ENCODE measurements at places on chromosomes 1 and 21. TPM values are rescaled to one million over a fixed set of nuclear protein-coding genes. Genes with fewer than 3 reads are reported as not detected.

- DNase-seq: peak; percentile 18
Observed at GRCh38 chr1:62784509-62785365, 805 bp downstream of the ATG4C start.

DNA sequence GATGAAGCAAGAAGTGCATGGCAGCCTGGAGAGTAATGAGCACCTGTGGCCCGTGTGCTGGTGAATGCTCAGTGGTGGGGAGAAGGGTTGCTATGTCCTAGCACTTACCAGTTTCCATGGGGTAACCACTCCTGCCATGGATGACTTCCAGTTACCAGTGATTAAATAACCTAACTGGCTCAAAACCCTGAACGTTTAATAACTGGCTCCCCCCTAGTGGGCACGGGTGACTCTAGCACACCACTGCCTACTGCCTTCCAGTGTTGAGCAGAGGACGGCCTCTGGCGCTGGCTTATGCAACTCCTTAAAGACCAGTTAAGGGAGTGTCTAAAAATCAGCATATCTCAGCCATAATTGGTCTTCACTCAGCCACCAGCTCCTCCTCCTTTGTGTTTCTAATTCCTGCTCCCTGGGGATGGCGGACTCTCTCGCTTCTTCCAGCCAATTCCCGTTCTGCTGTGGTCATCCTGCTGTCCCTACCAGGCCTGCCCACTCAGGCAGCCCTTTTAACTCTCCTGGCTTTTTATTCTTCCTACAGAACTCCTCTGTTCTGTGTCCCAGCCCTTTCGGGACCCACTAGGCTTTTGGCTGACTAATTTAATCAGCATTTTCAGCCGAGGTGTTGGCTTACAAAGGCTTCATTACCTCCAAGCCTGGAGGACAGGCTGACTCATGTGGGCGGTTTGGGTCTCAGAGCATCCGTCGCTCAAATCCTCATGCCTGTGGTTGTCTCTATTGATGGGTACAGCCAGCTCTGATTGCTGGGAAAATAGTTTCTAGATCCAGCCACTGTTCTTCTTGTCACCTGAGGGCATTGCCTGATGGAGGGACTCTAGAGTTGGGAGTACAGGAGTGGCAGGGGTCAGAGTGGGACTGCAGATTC is 332.4 kb downstream of the CAMTA1 start:
- no peak for DNase-seq

DNA sequence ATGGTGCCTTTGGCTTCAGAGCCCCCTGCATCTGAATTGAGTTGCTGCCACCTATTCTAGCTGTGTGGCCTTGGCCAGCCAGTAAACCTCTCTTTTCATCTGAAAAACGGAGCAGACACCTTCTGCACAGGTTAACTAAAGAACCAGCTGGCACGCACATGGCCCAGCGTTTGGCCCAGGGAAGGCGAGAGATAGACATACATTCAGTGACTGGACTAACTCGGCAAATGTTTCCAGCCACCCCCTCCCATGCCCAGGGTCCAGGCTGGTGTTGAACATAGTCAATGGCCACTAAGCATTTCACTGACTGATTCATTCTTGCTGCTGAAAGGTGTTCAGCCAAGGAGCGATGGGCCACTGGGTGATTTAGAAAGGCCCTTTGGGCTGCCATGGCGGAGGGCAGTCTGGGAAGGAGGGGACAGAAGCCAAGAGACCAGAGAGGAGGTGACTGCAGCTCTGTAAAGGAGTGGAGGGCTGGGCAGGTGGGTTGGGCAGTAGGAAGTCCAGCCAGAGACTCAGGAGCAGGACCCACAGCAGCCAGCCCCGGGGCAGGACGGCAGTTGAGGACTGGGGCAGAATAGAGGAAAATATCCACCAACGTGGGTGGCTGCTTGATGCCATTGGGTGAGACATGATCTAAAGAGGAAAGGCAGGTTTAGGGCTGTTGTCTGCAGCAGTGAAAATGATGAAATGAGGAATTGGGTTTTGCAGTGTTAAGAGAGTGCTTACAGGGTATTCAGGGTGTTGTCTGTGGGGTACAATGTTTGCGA is 184.3 kb downstream of the HIVEP3 start:
- no peak for DNase-seq

DNA sequence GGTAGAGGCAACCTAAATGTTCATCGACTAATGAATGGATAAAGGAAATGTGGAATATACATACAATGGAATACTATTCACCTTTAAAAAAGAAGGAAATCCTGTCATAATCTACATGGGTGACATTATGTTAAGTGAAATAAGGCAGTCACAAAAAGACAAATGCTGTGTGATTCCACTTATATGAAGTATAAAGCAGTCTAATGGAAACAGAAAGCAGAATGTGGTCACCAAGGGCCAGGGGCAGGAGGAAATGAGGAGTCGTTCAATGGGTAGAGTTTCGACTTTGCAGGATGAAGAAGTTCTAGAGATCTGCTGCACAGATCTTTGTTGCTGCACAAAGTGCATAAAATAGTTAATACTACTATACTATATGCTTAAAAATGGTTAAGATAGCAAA is 7.8 kb downstream of the DIPK1A start:
- peak; percentile 44 for DNase-seq

GRCh38 chr1:59417406-59417805 is 120.5 kb downstream of the FGGY start:
- DNase-seq: no peak

DNA sequence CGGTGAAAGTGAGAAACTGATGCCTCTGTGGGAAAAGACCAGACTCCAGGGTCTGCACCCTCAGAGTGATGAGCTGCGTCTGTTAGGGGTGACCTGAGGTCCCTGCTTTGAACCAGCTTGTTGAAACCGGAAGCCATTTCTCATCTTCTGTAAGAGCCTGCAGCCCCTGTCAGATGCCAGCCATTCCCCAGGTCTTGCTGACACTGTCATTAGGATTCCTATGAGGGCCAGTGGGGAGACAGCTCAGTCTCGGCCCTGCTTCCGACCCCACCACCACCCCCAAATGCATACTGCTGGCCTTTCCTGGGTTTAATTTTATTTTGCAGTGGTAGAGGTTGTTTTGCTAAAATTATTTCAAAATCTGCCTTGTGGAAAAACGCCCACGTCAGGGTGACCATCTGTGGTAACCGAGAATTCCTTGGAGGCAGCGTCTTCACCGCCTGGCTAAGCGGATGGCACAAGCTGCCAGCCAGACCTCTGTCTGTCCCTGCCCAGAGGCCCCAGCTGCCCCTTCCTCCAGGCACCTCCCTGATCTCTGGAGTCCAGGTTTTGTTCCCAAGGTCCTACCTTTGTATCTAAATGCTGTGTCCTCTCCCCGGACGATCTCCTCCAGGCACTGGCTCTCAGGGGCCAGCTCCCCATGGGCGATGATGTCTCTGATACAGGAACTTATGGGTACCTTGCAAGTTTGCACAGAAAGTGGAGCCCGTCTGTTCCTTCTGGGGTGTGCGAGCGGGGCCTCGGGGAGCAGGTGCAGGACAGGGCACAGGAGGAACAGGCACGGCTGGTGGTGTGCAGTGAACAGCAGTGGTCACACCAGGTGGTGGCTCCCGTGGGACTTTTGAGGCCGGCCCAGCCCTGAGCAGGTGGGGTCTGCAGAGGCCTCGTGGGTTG is 49.9 kb downstream of the PRKCZ start:
- no peak for DNase-seq

- no peak for DNase-seq
Observed at GRCh38 chr21:33105088-33105487, 35.1 kb downstream of the OLIG1 start.

DNA sequence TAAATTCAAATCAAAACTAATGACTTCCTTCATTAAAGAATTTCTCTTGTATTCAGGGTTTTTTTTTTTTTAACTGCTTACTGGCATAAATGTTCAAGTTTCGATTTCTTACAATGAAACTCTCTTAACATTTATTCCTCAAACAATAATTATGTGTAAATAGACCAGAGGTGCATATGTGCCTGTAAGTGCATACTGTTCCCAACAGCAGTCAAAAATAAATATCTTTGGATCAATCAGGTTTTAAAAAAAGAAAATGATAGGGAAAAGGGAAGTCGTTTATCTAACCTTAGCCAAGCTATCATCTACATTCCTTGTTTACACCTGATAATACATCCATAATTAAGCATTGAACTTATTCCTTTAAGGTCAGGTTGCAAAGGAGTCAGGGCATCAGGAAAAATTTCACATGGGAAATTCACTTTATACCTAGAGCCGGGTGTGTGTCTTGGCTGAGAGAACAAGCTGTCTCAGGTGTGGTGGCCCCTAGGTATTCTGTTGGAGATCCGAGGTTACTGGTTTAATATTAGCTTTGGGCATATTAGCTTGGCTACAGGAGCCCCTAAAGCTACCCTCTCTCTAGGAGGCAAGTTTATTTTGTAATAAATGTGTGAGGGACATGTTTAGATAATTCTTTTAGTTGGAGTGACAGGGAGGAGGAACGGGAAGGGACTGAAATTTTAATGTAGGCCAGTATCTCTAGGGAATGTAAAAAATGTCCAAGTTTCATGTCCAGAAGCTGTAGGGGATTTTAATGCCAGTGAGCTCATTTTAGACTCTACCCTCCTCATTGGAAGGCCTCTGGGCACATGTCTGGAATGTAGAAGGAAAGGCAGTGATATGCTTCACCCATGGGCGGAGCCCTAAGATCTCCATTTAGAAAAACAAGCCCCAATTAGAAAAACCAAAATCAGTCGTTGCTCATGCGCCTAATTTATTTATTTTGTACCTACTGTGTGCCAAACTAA is 327.9 kb upstream of the PROX1 start:
- no peak for DNase-seq

GRCh38 chr1:5637171-5637570 is 355.1 kb downstream of the NPHP4 start:
- no peak for DNase-seq

CELA3B gene
- not detected for total RNA-seq

AHCYL1 gene
- 68.6 TPM for total RNA-seq

MAP1LC3C gene
- not detected for total RNA-seq

Measured in activated naive CD8-positive, alpha-beta T cell treated with anti-CD3 and anti-CD28 coated beads for 36 hours (primary cell).